T-helper 17 cell (primary cell): ENCODE measurements at places on chromosomes 2 and 18. TPM values are rescaled to one million over a fixed set of nuclear protein-coding genes. Genes with fewer than 3 reads are reported as not detected.

DNA sequence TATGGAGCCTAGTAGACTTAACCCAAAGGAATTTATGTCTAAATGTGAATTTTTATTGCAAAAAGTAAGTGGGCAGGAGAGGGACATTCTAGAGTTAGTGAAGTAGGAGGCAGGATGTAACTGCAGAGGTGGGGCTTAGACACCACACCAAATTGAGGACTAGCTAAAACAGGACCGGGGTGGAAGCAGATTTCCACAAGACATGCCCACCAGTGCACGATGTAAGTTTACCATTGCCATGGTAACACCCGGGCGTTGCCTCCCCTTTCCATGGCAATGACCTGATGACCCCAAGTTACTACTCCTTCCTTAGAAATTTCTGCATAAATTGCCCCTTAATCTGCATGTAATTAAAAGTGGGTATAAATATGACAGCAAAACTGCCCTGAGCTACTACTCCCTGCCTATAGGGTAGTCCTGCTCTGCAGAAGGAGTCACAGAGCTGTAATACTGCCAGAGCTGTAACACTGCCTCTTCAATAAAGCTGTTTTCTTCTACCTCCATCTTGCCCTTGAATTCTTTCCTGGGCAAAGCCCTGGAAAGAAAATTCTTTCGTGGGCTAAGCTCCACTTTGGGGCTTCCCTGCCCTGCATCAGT, 509.7 kb downstream of the ERBB4 start:
- no peak for DNase-seq
- no peaks in the 10 kb centered on the region for H3K36me3 ChIP-seq

The POTEC gene
- not detected for total RNA-seq

- no peak overlapping the region for H3K4me3 ChIP-seq
- H3K27me3 ChIP-seq, result no peaks in the 10 kb centered on the region
- no peak overlapping the region for H3K27ac ChIP-seq
- no peak for DNase-seq
- peaks cover 2% of the 10 kb centered on the region for H3K36me3 ChIP-seq
- peaks cover 20% of the 10 kb centered on the region for H3K4me1 ChIP-seq
Measured at GRCh38 chr2:45681675-45682074, 30.2 kb downstream of the PRKCE start.

DNA sequence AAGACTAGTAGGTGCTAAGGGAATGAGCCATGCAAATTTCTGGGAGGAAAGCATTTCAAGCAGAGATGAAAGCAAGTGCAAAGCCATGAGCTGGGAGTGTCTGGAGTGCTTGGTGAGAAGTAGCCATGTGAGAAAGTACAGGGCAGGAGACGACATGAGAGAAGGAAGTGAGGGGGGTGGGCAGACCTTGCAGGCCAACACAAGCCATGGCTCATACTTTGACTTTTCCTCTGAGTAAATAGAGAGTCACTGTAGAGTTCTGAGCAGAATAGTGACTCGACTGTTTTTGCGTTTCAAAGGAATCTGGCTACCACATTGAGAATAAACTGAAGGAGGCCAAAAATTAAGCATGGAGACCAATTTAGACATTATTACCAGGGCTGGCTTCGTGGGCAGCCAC, 42.2 kb downstream of the SCN2A start:
- H3K27ac ChIP-seq, result no peak overlapping the region
- H3K4me3 ChIP-seq, result no peak overlapping the region
- peaks cover 3% of the 10 kb centered on the region for H3K36me3 ChIP-seq
- DNase-seq, result no peak

- no peak for DNase-seq
- H3K27me3 ChIP-seq, result peaks cover 20% of the 10 kb centered on the region
- H3K36me3 ChIP-seq, result no peaks in the 10 kb centered on the region
- H3K4me3 ChIP-seq, result no peak overlapping the region
Measured at GRCh38 chr2:233795735-233796171, 17.6 kb downstream of the MROH2A start.

DNA sequence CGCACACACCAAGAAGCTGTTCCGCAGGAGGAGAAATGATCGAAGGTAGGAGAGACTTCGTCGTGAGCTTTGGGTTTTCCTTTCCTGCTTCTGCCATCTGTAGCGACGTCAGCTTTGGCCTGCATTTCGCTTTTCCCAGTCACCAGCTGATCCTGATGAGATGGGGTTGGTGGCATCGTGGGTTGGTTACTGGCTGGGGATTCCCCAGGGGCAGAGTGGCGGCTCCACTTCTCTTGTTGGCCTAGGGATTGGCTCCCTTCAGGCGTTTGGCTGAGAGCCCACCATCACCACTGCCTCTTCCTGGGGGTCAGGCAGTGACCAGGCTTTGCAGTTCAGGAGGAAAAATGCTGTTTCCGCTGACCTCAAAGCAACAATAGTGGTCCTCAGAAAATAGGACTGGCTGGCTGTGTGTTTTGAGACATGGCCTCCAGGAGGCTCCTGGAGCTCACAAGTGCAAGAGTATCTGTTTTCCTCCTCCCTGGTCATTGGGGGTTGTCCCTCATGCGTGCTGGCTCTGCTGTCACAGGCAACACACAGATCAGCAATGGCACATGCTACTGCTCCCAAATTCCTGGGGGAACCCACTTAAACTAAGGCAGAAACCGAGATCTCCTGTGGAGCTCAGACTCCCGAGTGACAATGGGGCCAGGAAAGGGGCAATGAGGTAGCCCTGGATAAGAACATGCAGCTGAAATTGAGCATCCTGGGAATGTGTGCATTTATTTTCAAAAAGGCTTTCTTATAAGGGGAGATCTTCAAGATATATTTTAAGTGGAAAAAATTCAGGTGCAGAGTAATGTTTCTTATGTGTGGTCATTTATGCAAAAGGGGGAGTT, 173.0 kb downstream of the CTIF start:
- H3K4me3 ChIP-seq, result no peak overlapping the region
- H3K4me1 ChIP-seq, result peaks cover 7% of the 10 kb centered on the region
- DNase-seq, result no peak
- peaks cover 3% of the 10 kb centered on the region for H3K36me3 ChIP-seq
- no peak overlapping the region for H3K27ac ChIP-seq
- H3K27me3 ChIP-seq, result peaks cover 5% of the 10 kb centered on the region

DNA sequence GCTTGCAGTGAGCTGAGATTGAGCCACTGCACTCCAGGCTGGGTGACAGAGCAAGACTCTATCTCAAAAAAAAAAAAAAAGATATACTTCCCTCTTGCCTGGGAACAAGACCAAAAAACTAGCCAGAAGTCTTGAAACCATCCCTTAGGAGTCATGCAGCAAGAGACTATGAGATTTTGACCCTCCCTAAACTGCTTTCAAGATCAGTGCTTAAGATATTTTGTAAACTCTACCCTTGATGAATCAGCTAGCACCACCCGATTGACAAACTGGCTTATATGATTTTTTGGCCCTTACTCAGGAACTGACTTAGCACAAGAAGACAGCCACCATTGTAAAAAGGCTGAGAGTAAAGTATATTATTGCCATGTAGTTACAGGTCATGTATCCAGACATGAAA, 3.8 kb downstream of the SULT1C3 start:
- DNase-seq, result no peak
- H3K4me3 ChIP-seq, result no peak overlapping the region
- H3K27me3 ChIP-seq, result peaks cover 14% of the 10 kb centered on the region
- no peaks in the 10 kb centered on the region for H3K36me3 ChIP-seq
- H3K27ac ChIP-seq, result no peak overlapping the region
